ENCODE measurements at places on chromosomes 3 and 15.
A peak's percentile ranks its signal among the peaks of the same experiment; 100 is the strongest.

DNA sequence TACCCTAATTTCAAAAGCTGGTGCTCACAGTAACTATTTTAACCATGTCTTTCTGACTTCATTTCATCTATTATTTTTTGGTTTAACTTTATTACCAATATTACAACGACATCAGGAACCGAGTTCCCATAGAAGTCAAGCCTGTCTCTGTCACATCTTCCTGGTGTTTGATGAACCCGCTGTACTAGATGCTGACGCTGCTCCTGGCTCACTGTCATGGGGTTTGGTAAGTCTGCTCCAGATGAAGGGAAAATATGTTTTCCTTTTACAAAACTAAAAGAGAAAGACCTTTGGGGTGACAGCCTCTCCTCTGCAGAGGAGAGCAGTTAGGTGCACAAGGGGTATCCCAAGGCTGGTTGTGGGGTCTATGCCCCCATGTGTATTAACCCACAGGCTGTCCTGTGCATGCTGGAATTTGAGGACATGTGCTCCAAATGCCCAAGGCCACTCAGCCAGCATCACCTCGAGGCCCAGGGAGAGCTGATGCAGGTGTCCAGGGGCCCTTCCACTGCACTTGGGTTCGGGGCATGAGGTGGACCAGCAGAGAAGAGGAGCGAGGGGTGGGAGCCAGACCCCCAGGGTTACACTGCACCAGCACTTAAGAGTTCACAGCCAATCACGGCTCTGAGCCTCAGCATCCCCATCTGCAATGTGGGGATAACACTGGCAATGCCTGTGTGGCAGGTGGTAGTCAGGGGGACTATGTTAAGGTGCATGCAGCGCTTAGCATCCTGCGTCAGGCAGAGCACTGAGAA, 62.2 kb downstream of the ATP10A start:
- no peak for DNase-seq

- DNase-seq = peak; percentile 81
Observed at GRCh38 chr3:11386465-11387113, 114.4 kb downstream of the ATG7 start.

GRCh38 chr3:172465281-172465680, 17.0 kb upstream of the GHSR start:
- no peak for DNase-seq

DNA sequence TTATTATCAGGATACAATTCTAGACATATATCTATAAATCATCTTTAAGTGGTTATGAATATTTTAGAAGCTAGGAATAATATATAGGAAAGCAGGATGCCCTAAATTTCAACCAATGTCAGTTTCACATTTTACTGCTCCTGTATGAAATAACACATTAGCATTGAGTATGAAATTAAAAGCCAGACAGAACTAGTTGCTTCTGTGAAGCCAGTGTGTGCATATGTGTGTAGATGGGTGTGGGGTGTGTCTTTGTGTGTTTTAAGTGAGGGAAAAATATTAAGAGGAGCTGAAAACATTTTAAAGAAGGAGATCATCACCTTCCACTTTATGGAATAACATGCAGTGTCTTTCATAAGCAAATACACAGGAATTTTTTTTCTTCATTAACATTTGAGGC, 271.4 kb upstream of the RORA start:
- no peak for DNase-seq
